ENCODE measurements at places on chromosomes 3 and 15. TPM values are rescaled to one million over a fixed set of nuclear protein-coding genes. Genes with fewer than 3 reads are reported as not detected.

DNA sequence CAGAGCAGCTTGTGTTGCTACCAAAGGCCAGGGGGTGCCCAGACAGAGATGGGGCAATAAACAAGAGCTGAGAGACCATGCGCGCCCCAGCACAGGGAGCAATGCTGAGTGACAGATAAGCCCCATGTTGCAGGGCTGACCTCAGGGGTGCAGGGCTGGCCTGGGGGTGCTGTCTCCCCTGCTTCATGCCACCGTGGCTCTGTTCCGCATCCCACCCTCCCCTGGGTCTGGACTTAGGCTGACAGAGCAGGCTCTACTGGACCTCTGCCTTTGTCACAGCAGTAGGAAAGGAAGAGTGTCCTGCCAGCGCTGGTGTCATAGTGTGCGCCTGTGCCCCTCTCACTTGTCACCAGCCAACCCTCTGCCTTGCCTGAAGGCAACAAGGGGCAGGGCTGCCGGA, 67.4 kb upstream of the IQSEC1 start:
- DNase-seq, result no peak

TRIM71 gene
- under 0.01 TPM for total RNA-seq

TNFAIP8L3 gene
- 2.5 TPM for total RNA-seq

CPN2 gene
- not detected for total RNA-seq

DPPA2 gene
- not detected for total RNA-seq

Data from breast epithelium (tissue), 4 donors.